ENCODE measurements at places on chromosomes 1 and 21. TPM values are rescaled to one million over a fixed set of nuclear protein-coding genes. Genes with fewer than 3 reads are reported as not detected.

DNA sequence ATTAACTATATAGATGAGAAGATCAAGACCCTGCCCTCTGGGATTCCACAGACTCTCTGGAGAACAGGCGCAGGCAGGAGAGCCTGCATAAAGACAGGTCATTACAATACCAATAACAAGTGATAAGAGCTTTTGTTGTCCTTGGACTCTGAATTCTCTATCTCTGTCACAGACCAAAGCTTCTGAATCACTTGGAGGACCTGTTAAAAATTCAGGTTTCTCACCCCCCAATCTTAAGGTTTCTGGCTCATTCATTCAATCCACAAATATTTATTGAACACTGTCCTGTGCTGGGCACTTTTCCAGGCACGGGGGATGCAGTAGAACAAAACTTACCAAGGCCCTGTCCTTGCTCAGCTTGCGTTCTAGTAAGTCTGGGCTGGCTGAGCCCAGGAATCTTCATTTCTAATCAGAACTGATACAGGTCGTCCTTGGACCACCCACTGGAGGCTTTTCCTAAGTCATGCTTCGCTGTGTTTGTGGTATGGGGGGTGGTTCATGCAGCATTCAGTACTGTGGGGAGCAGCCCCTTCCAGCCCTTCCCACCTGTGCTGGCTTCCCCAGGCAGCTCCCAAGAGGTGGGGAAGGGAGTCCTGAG lies 1.4 kb downstream of the EFNA4 start:
- peaks cover 36% of the 10 kb centered on the region for H3K4me1 ChIP-seq
- peaks cover 9% of the 10 kb centered on the region for H3K36me3 ChIP-seq
- peak; percentile 38 for DNase-seq
- no peaks in the 10 kb centered on the region for H3K27me3 ChIP-seq

GRCh38 chr1:175555266-175555665 lies 188.1 kb downstream of the TNR start:
- no peak for DNase-seq
- no peaks in the 10 kb centered on the region for H3K27me3 ChIP-seq
- H3K4me1 ChIP-seq = no peaks in the 10 kb centered on the region
- H3K4me3 ChIP-seq = no peak overlapping the region
- H3K27ac ChIP-seq = no peak overlapping the region

DNA sequence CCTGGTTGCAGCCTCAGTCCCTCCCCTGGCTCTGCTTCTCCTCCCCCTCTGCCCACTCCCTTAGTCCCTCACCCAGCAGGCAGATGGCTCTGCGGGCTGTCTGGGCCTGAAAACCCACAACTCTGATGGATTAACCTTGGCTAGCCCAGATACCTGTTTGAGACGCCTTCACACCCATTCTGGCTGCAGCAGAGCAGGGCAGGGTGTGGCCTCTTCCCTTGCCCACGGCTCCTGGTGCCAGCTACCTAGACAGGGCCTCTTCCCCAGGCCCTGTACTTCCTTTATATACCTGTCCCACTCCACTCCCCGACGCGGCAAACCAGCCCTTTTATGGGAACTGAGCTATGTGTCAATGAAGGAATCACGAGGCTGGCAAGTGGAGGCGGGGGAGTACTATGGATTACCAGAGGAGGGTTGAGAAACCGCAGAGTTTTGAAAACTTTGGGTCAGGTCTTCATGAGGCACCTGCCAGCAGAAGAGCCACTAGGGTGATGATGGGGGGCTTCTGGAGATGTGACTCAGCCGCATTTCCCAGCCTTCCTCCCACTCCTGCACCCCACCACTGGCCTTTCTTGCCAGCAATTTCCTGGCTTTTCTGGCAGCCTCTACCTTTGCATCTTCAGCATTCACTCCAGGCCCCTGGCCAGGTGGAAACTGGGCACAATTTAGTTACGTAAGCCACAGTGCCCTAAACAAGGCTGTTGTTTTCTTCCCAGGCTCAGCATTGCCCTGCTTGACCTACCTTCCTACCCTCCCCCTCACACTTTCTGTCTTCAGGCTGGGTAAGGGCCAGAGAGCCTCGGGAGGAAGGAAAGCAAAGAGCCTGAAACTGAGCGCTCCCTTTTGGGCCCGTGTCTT lies at the start of gene CHI3L1:
Gene CHI3L1, minus strand, starts transcription at position 259 of the 858 bp plus-strand sequence. Its CDS starts 81 bp downstream, at position 178.
- no peak for DNase-seq
- H3K4me1 ChIP-seq = no peaks in the 10 kb centered on the region
- H3K27ac ChIP-seq = no peak within 1 kb of the TSS
- H3K36me3 ChIP-seq = no peaks in the 10 kb centered on the region
- H3K27me3 ChIP-seq = no peaks in the 10 kb centered on the region

DNA sequence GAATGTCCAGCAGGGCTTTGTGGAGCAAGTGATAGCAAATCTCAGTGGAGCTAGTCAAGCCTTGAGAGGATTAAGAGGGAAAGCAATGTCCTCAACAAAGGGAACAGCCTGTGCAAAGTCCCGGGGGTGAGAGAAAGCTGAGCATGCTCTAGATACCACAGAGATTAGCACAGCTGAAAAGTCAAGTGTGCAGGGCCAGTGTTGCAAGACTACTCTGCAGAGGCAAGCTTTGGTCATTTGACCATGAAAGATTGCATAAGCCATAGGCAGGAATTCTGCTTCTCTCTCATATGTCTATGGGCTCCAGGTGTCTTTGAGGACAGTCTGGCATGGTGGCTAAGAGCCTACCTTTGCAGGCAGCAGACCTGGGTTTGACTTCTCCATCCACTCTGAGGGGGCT lies 181.0 kb upstream of the JUN start:
- peaks cover 37% of the 10 kb centered on the region for H3K4me1 ChIP-seq
- no peaks in the 10 kb centered on the region for H3K27me3 ChIP-seq
- no peak overlapping the region for H3K4me3 ChIP-seq
- H3K27ac ChIP-seq = no peak overlapping the region
- DNase-seq = peak; percentile 51

GRCh38 chr1:157400766-157401165 lies 151.5 kb downstream of the FCRL5 start:
- no peak overlapping the region for H3K4me3 ChIP-seq
- no peak overlapping the region for H3K27ac ChIP-seq
- H3K36me3 ChIP-seq = no peaks in the 10 kb centered on the region
- H3K4me1 ChIP-seq = no peaks in the 10 kb centered on the region

DNA sequence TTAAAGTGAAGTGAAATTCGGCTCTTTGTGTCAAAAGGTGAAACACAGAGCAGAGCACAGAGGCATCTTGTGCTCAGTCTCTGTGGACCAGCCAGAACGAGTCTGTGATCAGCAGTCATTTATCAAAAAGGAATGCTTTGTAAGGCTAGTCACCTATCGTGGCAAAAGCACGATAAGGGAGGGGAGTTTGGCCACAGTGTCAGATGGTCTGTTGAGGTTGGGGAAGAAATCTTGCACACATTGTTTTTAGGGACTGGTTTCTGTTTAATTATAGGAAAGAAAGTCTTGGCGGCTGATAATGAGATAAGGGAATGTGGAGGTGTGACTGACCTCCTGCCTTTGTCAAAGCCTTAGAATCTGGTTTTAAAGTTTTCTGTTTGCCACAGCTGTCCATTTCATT lies 58.2 kb upstream of the KIAA1614 start:
- H3K27me3 ChIP-seq = no peaks in the 10 kb centered on the region
- no peak overlapping the region for H3K27ac ChIP-seq
- H3K4me1 ChIP-seq = no peaks in the 10 kb centered on the region
- DNase-seq = no peak
- H3K4me3 ChIP-seq = no peak overlapping the region
- H3K36me3 ChIP-seq = no peaks in the 10 kb centered on the region

DNA sequence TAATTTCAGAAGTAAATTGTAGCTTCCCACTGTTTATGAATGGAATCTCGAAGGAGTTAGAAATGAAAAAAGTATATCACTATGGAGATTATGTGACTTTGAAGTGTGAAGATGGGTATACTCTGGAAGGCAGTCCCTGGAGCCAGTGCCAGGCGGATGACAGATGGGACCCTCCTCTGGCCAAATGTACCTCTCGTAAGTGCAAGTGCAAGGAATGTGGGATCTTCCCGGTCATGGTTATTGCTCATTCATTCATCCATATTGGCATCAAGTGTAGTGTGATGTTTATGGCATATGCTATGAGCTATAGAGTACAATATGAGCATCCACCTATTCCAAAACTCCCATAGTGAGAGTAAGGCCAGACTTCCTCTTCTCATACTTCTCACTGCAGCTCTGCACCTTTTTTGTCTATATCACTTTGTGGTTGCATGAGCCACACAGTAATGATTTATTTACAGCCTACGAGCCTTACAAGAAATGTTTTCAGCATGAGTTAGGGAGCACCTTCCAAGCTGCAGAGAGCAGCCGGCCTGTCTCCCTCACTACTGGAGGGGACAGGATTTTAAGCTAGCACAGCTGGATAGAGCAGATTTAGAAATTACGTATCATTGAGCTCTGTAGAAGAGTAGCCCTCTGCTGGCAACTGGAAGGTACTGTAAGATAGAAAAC lies 24.9 kb upstream of the CR1L start:
- H3K36me3 ChIP-seq = no peaks in the 10 kb centered on the region
- H3K27ac ChIP-seq = no peak overlapping the region
- peak; percentile 35 for DNase-seq
- no peaks in the 10 kb centered on the region for H3K4me1 ChIP-seq

- no peak overlapping the region for H3K27ac ChIP-seq
- no peaks in the 10 kb centered on the region for H3K36me3 ChIP-seq
- DNase-seq = no peak
- peaks cover 24% of the 10 kb centered on the region for H3K27me3 ChIP-seq
- no peak overlapping the region for H3K4me3 ChIP-seq
- no peaks in the 10 kb centered on the region for H3K4me1 ChIP-seq
These were observed 54.3 kb downstream of the MORN1 start for GRCh38 chr1:2337081-2337480.

DNA sequence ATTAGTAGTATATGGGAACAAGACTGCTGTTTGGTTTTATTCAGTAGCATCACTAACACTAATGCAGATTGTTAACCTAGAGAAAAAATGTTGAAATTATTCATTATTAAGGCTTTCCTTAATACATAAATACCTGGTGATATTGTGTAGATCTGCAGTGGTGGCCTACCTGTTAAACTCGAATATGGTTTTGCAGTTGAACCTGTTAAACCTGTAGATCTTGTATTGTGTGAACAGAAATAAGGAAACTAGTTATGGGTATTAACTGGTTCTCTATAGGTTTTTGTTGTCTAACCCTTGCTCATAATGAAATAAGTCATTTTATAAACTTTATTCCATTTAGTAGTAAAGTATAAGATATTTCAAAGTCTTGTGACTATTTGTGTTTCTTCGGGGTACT lies 23.9 kb downstream of the PKN2 start:
- H3K27ac ChIP-seq = no peak overlapping the region
- H3K4me3 ChIP-seq = no peak overlapping the region
- H3K4me1 ChIP-seq = no peaks in the 10 kb centered on the region

GRCh38 chr1:208219659-208220282 lies 24.4 kb downstream of the PLXNA2 start:
- H3K4me1 ChIP-seq = no peaks in the 10 kb centered on the region
- H3K36me3 ChIP-seq = peaks cover 3% of the 10 kb centered on the region
- H3K27me3 ChIP-seq = no peaks in the 10 kb centered on the region
- H3K4me3 ChIP-seq = no peak overlapping the region
- no peak for DNase-seq

DNA sequence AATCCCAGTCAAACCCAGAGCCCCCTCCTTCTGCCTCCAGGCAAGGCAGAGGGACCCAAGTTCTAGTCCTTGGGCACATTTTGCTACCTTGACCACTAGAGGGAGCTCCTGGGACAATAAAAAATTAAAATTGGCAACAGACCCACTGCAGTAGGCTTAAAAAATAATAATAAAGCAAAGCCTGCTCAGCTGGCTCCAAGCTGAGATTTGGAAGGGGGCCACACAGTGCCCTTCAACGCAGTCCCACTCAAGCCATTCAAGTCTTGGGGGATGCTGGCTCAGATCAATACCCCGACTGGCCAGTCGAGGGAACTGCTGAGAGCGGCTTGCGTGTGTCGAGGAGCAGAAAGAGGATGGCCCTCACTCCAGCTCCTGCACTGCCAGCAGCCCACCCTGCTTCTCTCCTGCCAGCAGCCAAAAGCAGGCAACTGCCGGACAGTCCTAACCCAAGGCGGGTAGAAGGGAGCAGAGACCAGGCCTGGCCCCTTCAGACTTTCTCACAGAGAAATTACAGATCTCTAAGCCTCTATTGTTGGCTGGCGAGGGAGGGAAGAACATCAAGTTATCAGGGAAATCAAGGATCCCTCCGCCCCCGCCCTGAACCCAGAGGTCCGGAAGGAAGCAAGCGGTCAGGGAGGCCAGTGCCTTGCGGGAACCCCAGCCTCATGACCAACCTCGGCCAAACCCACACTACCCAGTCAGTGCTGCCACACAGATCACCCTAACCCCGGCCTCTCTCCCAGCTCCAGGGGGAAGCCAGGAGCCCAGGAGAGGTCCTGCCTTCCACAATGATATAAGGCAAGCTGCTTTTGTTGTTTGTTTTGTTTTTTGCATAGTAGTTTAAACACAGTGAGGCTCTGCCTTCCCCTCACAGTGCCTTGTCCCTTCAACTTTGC lies 4.9 kb upstream of the ALDH4A1 start:
- peaks cover 13% of the 10 kb centered on the region for H3K36me3 ChIP-seq
- peak; percentile 40 for DNase-seq
- no peak overlapping the region for H3K27ac ChIP-seq
- H3K27me3 ChIP-seq = no peaks in the 10 kb centered on the region

GRCh38 chr1:183349201-183349711 lies 68.9 kb downstream of the NMNAT2 start:
- no peak for DNase-seq
- H3K27ac ChIP-seq = no peak overlapping the region
- H3K36me3 ChIP-seq = no peaks in the 10 kb centered on the region
- H3K4me1 ChIP-seq = no peaks in the 10 kb centered on the region
- peaks cover 9% of the 10 kb centered on the region for H3K27me3 ChIP-seq
- no peak overlapping the region for H3K4me3 ChIP-seq

The SYCP1 gene
- not detected for total RNA-seq

The COL24A1 gene
- 0.13 TPM for total RNA-seq

The KRTAP11-1 gene
- total RNA-seq = not detected

The VAV3 gene
- 40.0 TPM for total RNA-seq

The KCNC4 gene
- 0.20 TPM for total RNA-seq

The PERM1 gene
- total RNA-seq = not detected

The OR2T27 gene
- total RNA-seq = not detected

The TAL1 gene
- total RNA-seq = not detected

The DIO1 gene
- 31.1 TPM for total RNA-seq
